ENCODE measurements at places on chromosomes 16 and 17. TPM values are rescaled to one million over a fixed set of nuclear protein-coding genes. Genes with fewer than 3 reads are reported as not detected.

The CHD3 gene
- 19.7 TPM for polyA plus RNA-seq

GRCh38 chr16:88886845-88887521 lies 20.5 kb upstream of the PABPN1L start:
- no peaks in the 10 kb centered on the region for H3K4me1 ChIP-seq
- H3K4me3 ChIP-seq: no peak overlapping the region
- no peaks in the 10 kb centered on the region for H3K27me3 ChIP-seq
- no peaks in the 10 kb centered on the region for H3K36me3 ChIP-seq

The CSNK2A2 gene
- 35.9 TPM for polyA plus RNA-seq

The CMTM1 gene
- 2.6 TPM for polyA plus RNA-seq

The GP1BA gene
- polyA plus RNA-seq: 0.81 TPM

The HOXB1 gene
- polyA plus RNA-seq: 12.4 TPM

- H3K4me3 ChIP-seq: no peak overlapping the region
- H3K36me3 ChIP-seq: no peaks in the 10 kb centered on the region
- H3K27me3 ChIP-seq: peaks cover 3% of the 10 kb centered on the region
- no peaks in the 10 kb centered on the region for H3K4me1 ChIP-seq
- no peak for DNase-seq
Observed at GRCh38 chr16:85838381-85838780, 38.9 kb downstream of the COX4I1 start.

The PRAC1 gene
- polyA plus RNA-seq: not detected

- peak overlapping the region; percentile 88 for H3K4me3 ChIP-seq
- peak; percentile 99 for DNase-seq
- peak overlapping the region; percentile 99 for H3K27ac ChIP-seq
- peaks cover 12% of the 10 kb centered on the region for H3K4me1 ChIP-seq
- H3K27me3 ChIP-seq: no peaks in the 10 kb centered on the region
Observed at GRCh38 chr16:67561824-67562525, 351 bp upstream of the CTCF start.

GRCh38 chr17:53896047-53896446 lies 73.3 kb downstream of the KIF2B start:
- H3K4me3 ChIP-seq: no peak overlapping the region
- no peak for DNase-seq
- no peaks in the 10 kb centered on the region for H3K4me1 ChIP-seq
- H3K27me3 ChIP-seq: no peaks in the 10 kb centered on the region
